GM23338 (cell line): ENCODE measurements at places on chromosomes 3 and 15. TPM values are rescaled to one million over a fixed set of nuclear protein-coding genes. Genes with fewer than 3 reads are reported as not detected.

PIGZ gene
- polyA plus RNA-seq: 0.16 TPM in 1 of 2 replicates, not detected in the other

ZNF774 gene
- polyA plus RNA-seq: 0.45 and 0.54 TPM in 2 replicates

CAPN7 gene
- polyA plus RNA-seq: 9.9 and 10.5 TPM in 2 replicates

NEDD4 gene
- polyA plus RNA-seq: 2.1 and 2.5 TPM in 2 replicates

TM4SF4 gene
- not detected in 2 replicates for polyA plus RNA-seq

CPNE9 gene
- 6.2 and 7.0 TPM in 2 replicates for polyA plus RNA-seq

CSPG5 gene
- polyA plus RNA-seq: 0.86 and 1.3 TPM in 2 replicates

PRR20G gene
- polyA plus RNA-seq: 0.21 and 0.39 TPM in 2 replicates

GNAT1 gene
- not detected in 2 replicates for polyA plus RNA-seq

SPINK8 gene
- not detected in 2 replicates for polyA plus RNA-seq

VEPH1 gene
- polyA plus RNA-seq: 9.6 and 15.4 TPM in 2 replicates

STRIT1 gene
- polyA plus RNA-seq: 1.5 and 1.6 TPM in 2 replicates

SERINC4 gene
- not detected in 2 replicates for polyA plus RNA-seq

CCK gene
- 3.1 and 3.3 TPM in 2 replicates for polyA plus RNA-seq

GABRA5 gene
- polyA plus RNA-seq: 6.7 and 11.5 TPM in 2 replicates
